ENCODE measurements at places on chromosomes 3 and 15.

DNA sequence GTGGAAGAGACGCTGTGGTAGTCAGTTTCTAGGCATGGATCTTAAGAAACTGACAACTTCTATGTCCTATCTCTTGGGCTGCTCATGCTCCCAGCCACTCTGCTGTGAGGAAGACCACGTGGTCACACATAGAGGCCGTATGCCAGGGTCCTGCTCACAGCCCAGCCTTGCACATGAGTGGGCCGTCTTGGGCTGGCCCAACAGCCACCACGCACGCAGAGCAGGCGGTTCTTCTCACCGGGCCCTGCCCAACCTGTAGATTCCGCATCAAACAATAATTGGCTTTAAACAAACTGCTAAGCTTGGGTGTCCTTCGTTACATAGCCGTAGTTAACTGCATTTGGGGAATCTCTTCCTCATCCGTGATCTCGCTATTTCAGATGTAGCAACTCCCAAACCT lies 26.0 kb downstream of the SLC41A3 start:
- no peak for DNase-seq

- DNase-seq = no peak
Measured at GRCh38 chr3:196788528-196788927, 48.9 kb downstream of the PAK2 start.

DNA sequence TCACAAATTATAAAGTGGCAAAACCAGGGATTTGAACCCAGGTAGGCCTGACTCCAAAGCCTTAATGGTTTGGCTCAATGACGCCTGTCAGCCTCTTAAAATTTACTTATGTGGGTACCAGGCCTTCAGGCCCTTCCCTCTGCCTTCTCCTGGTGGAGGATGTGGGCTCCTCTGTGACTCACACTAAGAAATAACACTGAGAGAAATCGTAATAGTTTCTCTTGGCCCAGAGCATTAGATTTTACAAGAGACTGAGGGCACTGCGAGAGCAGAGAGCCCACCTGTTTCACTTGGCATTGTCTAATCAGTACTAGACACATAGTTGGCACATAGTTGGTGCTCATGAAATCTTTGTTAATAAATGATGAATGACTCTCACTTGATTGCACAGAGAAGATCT lies 505.2 kb downstream of the SHQ1 start:
- no peak for DNase-seq

GRCh38 chr3:54535619-54536018 lies 392.2 kb downstream of the LRTM1 start:
- no peak for DNase-seq

- DNase-seq = no peak
Measured at GRCh38 chr3:63803911-63804310, 15.2 kb upstream of the C3orf49 start.

DNA sequence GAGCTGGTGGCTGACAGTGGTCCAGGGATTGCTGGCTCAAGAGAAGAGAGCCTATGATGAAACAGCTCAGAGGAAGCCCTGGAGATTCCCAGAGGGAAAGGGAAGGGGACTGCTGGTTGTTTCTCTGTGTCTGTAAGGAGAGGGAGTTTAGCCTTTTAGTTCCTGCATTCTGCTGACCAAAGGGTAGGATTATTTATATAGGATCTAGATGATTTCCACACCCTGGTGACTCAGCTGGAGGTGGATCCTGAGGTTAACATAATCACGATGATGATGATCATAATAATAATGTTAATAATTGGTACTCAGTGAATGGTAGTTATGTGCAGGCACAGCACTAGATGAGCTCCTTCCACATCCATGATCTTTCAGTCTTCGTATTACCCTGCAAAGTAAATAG lies 144.9 kb downstream of the EPHB1 start:
- no peak for DNase-seq

DNA sequence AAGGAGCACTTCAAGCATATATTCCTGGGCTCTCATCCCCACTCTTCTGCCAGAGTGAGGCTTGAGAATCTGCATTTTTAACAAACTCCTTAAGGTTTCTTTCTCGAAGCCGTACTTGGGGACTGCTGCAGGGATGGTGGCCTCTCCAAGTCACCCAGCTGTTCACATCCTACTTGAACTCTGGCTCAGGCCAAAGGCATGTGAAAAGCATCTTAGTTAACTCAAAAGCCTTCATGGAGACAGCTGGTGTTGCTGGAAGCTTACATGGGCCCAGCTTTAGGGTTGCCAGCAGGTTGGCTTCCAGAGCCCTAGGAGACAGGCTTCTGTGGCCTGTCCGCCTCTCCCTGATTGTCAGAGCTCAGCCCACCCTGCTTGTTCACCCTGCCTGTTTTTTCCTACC lies 139.2 kb downstream of the THSD4 start:
- no peak for DNase-seq

DNA sequence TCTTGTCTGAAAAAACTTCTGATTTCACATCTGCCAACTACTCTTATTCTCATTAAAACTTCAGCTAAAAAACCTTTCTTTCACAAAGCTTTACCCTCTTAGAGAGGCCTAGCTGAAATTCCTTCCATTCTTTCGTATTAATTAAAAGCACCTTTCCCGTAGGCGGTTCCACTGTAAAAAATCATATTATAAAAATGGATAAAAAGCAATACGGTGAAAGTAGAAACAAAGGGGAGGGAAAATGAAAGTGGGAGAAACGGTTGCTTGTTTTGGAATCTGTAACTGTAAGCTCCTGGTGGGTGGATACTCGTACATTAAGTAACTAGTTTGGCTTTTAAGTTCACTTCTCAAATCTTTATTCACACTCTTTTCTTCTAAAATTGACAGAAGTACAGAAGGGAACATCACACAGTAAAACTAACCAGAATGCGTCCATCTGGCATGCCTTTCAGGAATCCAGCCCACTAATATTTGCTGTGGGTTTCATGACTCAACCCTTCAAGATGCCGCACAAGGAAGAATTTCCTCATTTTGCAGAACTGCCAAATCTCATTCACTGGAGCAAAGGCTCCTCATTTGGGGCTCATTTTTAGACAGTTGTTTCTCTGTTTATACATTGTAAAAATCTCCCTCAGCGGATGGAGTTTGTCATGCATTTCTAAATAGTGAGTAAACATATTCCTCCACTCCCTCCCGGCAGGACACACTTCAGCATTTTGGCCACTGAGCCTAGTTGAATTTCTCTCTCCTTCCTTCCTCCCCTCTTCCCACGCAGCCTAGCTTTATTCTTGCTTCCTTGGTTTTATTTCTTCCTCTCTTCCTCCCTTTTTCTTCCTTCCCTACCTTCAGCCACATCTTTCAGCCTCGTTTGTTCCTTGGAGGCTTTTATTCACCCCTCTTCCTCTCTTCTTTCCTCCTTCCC lies 419.5 kb upstream of the NAALADL2 start:
- DNase-seq = no peak

- DNase-seq = no peak
Measured at GRCh38 chr3:24963762-24964625, 464.1 kb upstream of the RARB start.

DNA sequence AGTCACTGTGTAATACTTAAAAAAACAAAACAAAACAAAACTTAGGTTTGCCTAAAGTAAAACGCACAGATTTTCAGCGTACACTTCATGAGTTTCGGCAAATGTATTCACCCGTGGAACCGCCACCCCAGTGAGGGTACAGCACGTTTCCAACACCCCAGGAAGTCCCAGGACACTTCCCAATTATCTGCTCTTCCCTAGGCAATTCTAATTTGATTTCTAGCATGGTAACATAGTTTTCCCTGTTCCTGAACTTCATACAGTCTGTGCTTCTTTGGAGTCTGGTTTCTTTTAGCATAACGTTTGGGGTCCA lies 497 bp upstream of the CLASP2 start:
- no peak for DNase-seq
